ENCODE measurements at places on chromosomes 6 and 20.

DNA sequence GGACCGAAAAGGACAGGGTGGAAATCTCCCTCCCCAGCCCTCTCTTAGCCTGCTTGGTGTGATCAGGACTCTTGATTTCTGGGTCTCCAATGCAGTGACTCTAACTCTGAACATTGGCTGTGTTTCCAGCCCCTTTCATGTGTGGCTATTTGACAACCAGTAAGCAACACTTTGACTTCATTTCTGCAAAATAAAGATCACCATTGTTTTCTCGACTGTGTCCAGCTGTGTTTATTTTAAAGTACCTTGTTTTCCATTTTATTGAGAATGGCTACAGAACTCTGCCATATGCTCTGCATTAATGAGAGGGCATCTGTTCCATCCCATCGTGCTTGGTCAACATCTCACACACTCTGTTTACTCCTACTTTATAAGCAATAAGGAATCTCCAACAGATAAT lies 60.9 kb upstream of the TAGAP start:
- no peak for DNase-seq

DNA sequence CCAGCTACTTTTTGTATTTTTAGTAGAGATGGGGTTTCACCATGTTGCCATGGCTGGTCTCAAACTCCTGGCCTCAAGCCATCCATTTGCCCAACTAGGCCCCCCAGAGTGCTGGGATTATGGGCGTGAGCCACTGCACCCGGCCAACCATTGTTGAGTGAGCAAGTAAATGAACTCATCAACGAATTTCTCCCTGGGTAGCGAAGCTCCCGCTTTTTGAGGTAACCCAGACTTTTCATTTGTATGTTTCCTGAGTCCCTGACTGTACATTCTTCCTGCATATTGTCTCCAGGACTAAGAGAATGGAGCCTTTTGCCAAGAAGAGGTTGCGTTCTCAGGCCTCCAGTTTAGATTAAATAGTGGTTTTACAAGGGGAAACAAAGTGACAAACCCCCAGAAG lies 36.4 kb downstream of the RIPOR3 start:
- DNase-seq = no peak

GRCh38 chr20:58896820-58897219 lies 44.3 kb downstream of the GNAS start:
- DNase-seq = no peak

GRCh38 chr6:3623451-3624249 lies 127.9 kb downstream of the PXDC1 start:
- no peak for DNase-seq

GRCh38 chr6:2817903-2818443 lies 23.7 kb downstream of the SERPINB1 start:
- DNase-seq = no peak

DNA sequence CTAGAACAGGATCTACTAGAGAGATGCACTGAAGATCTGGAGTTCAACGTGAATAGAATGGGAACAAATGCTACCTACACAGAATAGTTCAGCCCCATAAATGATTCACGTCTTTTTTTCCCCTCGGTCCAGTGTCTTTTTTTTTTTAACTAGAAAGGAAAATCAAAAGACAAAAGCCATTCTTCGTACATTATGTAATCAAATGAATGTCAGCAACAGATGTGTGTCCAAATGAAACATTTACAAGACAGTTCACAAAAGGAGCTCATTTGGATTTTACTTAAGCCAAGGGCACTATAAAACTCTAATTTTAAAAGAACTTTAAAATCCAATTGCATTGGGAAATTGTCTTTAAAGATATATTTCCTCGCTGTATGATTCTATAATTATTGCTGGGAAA lies 42.4 kb downstream of the FAM184A start:
- no peak for DNase-seq

DNA sequence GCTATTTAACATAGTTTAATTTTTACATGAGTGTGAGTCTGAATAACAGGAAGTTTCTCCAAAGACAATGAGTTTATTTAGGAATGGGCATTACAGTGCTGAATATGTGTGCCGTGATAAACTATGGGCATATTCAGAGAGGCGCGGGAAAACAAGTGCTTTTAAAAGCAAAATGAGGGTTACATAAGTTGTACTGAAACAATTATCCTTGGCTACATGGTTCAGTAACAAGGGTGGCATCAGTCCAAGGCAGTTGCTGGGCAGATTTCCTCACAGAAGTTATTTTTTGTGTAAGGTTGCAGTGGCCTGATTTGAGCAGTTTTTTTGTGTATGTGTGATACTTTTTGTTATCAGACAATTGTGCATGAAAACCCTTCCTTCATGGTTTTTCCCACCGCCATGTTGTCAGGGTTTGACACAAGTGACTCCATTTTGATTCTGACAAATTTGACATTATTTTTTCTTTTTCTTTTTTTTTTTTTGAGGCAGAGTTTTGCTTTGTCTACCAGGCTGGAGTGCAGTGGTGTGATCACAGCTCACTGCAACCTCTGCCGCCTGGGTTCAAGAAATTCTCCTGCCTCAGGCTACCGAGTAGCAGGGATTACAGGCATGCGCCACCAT lies 22.3 kb upstream of the PXDC1 start:
- no peak for DNase-seq

GRCh38 chr6:157020398-157020797 lies 243.2 kb downstream of the ARID1B start:
- DNase-seq = no peak

GRCh38 chr6:163877877-163878639 lies 463.5 kb downstream of the QKI start:
- DNase-seq = no peak

- no peak for DNase-seq
Measured at GRCh38 chr20:53142225-53143127, 170.3 kb downstream of the TSHZ2 start.

DNA sequence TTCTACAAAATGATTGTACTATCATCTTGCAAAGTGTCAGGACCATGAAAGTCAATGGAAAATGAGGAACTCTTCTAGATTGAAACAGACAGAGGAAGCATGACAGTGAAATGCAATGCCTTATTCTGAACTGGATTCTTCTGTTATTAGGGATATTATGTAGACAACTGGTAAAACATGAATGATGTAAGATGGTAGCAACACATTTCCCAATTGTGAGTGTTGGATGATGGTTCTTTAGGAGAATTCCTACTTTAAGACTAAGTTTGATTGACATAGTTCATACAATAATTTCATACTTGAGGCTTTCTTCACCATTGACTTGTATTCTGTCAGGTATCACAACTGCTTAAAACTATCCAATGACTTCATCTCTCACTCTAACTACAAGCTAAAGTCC lies 4.5 kb downstream of the UBE3D start:
- no peak for DNase-seq

DNA sequence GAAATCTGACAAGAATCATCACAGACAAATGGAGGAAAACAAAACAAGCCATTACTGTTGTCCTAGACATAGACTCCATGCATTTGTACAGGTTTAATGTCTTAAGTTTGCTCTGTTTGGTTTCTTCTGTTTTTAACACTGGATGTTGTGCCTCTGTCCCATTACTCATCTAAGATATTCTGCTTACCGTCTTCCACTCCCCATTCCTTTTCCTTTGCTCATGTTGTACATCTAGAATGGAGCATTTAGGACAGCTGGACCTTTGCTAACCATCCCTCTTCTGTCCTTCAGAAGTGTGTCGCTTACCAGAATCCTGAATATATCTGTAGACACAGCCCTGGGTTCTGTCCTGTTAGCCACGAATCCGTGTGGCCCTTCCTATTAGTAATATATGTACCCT lies 35.2 kb downstream of the RAB22A start:
- no peak for DNase-seq

DNA sequence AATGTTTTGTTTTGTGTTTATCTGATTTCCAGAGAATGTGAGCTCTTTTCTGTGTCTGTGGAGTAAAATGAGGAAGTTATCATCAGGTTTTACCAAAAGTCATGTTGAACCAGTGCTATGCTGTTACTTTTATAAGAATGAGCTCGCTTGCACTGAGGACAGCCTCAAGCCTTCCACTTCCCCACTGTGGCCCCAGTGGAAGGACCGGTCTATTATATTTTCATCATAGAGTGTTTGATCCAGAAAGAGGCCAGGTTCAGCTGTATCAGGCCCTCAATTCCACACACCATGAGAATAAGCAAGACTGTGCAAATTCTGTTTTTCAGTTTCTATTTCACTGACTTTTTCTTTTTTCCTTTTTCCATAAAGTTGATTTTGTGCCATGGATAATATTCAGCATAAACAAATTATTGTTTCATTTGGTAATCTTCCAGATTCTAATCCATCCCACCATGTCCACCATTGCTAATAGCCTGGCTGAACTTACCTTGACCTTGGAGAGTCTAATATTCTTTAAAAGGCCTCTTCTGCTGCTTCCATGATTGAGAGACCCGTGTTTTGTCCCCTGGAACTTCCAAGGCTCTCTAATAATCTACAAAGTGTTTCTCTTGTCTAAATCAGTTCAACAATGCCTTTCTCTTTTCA lies 286.2 kb downstream of the THBS2 start:
- DNase-seq = no peak

DNA sequence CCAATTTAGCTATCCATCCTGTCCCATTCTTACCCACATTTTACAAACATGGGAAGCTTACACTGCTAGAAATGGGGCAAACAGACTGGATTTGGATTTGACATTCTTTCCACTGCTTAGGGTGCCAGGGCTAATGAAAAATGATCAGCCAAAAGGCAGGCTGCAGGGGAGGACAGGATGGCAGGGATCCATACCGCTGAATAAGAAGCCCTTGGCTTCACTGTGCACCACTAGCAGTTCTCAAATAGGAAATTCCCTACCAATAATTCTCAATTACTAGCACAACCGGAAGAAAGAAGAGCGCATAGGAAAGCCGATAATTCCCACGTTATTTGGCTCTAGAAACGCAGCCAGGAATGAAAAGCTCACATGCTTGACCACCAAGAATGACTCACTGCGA lies 73.1 kb downstream of the NDUFAF5 start:
- DNase-seq = no peak

DNA sequence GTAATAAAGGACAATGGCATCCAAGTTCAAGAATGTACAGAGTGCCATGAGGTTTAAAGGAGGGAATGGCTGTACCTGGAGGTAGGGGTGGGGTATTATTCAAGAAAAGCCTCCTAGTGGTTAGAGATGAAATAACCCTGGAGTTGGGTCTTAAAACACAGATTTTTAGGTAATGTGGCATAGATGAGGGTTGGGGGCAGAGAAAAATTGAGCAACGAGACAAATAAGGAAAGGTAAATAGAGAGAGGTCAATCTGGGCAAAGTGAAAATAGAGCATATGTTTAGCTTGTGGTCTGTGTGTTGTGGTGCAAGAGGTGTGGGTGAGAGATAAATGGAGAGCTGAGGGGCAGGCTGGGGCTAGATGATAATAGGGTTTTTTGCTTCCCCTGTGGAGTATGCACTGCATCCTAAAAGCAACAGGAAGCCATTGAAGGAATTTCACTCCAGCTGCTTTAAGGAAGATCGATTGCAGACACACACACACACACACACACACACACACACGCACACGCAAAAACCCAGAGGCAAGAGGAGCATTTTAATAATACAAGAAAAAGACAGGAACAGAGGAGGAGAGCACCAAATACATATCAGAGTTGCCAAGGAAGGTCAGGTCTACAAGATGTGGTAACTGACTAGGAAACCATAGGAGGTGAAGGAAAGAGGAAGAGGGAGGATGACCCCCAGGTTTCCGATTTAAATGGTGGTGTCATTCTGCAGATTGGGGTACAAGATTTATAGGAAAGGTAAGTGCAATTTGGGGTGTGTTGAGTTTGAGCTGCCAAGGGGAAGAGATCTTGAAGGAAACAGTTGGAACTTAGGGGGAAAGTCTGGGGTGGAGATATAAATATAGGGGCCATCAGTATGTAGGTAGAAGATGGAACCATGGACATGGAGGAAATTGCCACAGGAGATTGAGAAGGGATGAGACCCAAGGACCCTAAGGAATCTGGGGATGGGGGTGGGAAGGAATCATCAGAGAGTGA lies 31.3 kb upstream of the ADGRF1 start:
- no peak for DNase-seq

DNA sequence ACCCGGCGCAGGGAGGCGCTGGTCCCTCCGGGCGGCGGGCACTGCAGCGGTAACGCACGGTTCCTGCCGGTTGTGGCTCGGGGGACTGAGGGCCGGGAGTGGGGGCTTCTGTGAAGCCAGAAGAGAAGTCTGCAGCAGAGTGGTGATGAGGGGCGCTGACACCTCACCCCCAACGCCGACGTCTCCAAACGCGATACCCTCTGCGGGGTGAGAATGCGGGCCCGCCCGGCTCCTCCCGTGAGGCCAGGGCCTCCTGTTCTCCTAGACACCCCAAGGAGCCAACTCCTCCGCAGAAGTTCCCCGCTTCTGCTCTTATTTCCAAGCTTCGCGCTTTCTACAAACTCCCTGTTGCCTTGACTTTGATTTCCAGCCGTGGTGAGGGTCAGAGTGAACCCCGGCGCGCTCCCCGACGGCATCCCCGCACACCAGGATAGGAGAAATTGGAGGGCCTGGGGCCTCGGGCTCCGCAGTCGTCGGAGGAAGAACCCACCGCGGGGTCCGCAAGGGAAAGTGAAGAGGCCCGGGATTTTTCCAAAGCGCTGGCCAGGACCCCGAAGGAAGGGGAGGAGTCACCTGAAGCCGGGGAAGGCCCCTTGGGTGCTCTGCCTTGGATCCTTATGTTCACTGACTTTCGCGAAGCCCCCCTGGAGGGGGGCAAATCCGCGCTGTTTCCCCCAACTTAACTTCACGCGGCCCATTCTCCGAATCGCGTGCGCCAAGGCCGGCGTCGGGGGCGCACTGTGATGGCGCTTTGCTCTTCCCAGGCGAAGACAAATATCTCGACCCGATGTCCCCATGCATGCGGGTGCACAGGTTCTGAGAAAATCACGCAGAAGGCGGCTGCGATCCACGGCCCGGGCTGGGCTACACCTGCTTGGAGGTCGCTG lies 3.1 kb upstream of the INSM1 start:
- no peak for DNase-seq

DNA sequence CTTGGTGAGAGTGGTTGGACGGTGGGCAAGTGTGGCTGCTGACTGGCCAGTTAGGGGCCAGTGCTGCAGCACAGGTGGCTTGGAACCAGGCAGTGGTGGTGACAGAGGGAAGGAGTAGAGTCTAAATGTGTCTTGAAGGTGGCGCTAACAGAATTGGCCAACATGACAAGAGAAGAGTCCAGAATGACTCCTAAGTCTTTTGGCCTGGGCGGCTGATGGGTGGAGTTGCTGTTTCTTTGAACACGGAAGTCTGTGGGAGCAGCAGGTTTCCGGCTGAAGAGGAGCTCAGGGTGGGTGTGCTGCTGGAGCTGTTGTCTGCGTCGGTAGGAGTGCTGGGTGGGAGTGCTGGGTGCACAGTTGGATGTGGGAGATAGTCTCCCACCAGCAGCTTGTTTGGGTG lies 10.1 kb downstream of the LSM14B start:
- no peak for DNase-seq

DNA sequence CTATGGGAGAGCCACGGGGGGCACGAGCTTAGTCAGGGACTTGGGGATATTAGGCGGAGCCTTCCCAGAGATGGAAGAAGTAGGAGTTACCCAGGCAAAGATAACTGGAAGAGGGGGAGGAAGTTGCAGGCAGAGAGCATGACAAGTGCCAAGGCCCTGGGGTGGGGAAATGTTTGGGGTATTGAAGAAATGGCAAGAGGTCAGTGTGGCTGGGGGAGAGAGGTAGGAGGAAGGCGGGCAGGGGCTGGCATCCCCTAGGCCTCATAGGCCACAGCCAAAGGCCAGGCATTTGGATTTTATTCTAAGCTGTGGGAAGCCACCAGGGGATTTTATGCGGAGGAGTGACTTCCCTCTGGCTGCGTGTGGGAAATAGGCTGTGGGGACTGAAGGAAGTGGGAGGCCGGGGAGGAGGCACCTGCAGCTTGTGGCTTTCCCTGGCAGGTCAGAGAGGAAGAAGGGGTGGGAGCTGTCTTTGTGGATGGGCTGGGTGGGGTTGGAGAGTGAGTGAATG lies 22.7 kb downstream of the SNAI1 start:
- no peak for DNase-seq

GRCh38 chr6:123956492-123957139 lies 153.0 kb downstream of the NKAIN2 start:
- no peak for DNase-seq

All from activated CD8-positive, alpha-beta memory T cell treated with anti-CD3 and anti-CD28 coated beads for 1 hour (primary cell).